ENCODE measurements at places on chromosomes 12 and 14.

GRCh38 chr14:53180272-53181221 lies 27.4 kb upstream of the DDHD1 start:
- H3K27me3 ChIP-seq, result no peaks in the 10 kb centered on the region

- no peak overlapping the region for H3K4me3 ChIP-seq
- H3K4me1 ChIP-seq, result peaks cover 9% of the 10 kb centered on the region
- H3K36me3 ChIP-seq, result no peaks in the 10 kb centered on the region
- no peak overlapping the region for H3K27ac ChIP-seq
- DNase-seq, result peak; percentile 29
These were observed 385.9 kb downstream of the EGLN3 start for GRCh38 chr14:33564774-33565630.

DNA sequence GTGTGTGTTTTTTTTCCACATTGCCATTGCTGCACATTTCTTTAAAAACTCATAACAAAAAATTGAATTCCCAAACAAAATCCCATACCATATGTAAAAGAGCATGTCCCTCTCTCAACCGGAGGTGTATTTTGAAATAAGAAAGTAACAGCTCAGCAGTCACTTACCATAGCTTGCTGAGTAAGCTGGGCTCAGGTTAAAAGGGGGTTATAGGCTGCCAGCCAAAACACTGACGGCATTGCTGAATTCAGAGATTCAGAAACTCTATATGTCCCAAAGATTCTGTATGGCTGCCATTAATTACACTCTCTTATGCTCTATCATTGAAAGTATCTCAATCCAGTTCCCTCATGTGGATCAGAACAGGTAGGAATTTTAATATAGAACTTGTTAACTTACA lies 276.0 kb downstream of the FOXG1 start:
- no peaks in the 10 kb centered on the region for H3K27me3 ChIP-seq
- no peak overlapping the region for H3K27ac ChIP-seq
- H3K4me1 ChIP-seq, result no peaks in the 10 kb centered on the region
- no peak for DNase-seq

DNA sequence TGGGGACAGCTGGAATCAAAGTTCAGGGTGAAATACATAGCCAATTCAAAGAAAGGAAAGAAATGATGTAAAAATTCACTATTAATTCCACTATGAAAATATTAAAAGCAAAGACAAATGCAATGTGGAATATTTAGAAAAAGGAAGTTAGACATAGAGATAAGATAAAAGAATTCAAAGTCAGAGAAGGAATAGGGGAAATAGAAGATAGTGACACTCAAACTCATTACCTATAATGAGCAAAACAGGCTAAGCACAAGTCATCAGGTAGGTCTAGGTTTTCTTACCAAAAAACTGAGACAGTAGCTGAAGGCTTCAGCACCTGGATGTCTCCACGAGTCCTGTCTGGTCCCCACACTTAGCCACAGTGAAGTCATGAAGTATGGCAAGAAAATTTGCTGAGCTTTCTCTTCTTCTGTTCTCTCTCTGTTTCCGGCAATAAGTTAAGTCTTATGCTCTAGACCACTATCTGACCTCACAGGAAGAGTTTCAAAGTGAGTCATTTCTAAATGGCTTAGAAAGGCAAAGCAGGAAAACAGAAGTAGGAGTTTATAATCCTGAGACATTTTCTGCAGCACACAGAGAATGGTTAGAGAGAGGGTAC lies at the start of gene C3AR1:
Gene C3AR1 (minus strand): TSS at position 369 of the 604 bp plus-strand sequence. CDS start 6,174 bp downstream, outside the sequence.
- H3K36me3 ChIP-seq, result no peaks in the 10 kb centered on the region
- no peaks in the 10 kb centered on the region for H3K4me1 ChIP-seq
- no peak within 1 kb of the TSS for H3K4me3 ChIP-seq

DNA sequence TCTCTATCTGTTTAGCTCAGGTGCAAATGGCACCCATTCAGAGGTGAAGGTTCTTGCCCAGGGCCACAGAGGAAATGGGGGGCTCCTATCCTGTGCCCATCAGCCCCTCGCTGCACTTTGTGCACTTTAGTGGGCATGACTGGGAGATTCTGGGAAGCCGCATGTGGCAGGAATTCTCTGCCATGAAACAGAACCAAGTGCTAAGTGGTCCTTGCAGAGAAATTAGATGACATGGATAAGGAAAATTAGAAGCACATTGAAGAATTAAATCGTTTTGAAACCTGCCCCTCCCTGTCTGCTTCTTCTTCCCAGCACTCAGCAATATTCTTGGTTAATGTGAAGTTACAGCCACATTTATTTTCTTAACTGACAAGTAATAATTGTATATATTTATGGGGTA lies 185.2 kb upstream of the RTL1 start:
- no peak overlapping the region for H3K27ac ChIP-seq
- no peaks in the 10 kb centered on the region for H3K4me1 ChIP-seq
- H3K27me3 ChIP-seq, result peaks cover 28% of the 10 kb centered on the region
- H3K4me3 ChIP-seq, result no peak overlapping the region
- no peak for DNase-seq
- H3K36me3 ChIP-seq, result no peaks in the 10 kb centered on the region

GRCh38 chr12:2856051-2856450 lies 788 bp downstream of the TEX52 start:
- no peak for DNase-seq
- H3K27me3 ChIP-seq, result no peaks in the 10 kb centered on the region
- no peak overlapping the region for H3K4me3 ChIP-seq
- H3K36me3 ChIP-seq, result peaks cover 4% of the 10 kb centered on the region

- no peaks in the 10 kb centered on the region for H3K27me3 ChIP-seq
- H3K36me3 ChIP-seq, result no peaks in the 10 kb centered on the region
These were observed 319.1 kb downstream of the ZFP36L1 start for GRCh38 chr14:68473794-68474193.

- H3K36me3 ChIP-seq, result no peaks in the 10 kb centered on the region
- H3K27me3 ChIP-seq, result 0 out of 3 replicates have a peak, but pooled peaks cover 3% of the 10 kb centered on the region
- no peak overlapping the region for H3K4me3 ChIP-seq
- H3K27ac ChIP-seq, result no peak overlapping the region
These were observed 22.7 kb upstream of the LTA4H start for GRCh38 chr12:96057986-96058553.

- no peaks in the 10 kb centered on the region for H3K27me3 ChIP-seq
- H3K4me1 ChIP-seq, result peaks cover 39% of the 10 kb centered on the region
- peak overlapping the region; percentile 21 for H3K27ac ChIP-seq
- no peak for DNase-seq
- peaks cover 19% of the 10 kb centered on the region for H3K36me3 ChIP-seq
- no peak overlapping the region for H3K4me3 ChIP-seq
These were observed 8.5 kb downstream of the RACGAP1 start for GRCh38 chr12:50016501-50017475.
